ENCODE measurements at places on chromosomes 7 and 10.

DNA sequence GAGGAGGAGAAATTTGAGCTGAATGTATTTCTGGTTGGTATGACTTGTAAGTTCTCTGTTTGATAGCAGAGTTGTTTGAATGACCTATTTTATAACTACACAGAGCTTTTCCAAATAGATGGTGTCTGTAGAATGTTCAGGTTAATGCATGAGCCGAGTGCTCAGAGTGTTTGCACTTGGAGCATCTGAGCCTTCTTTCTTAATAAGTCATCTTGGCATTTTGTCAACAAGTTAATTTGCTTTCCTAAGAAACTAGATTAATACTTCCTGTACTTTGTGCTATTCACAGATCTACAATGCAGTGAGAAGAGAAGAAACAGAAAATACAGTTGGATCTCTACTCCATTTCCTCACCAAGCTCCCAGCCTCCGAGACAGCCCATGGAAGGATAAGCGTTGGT is 138.2 kb downstream of the PLCE1 start:
- no peak for DNase-seq

DNA sequence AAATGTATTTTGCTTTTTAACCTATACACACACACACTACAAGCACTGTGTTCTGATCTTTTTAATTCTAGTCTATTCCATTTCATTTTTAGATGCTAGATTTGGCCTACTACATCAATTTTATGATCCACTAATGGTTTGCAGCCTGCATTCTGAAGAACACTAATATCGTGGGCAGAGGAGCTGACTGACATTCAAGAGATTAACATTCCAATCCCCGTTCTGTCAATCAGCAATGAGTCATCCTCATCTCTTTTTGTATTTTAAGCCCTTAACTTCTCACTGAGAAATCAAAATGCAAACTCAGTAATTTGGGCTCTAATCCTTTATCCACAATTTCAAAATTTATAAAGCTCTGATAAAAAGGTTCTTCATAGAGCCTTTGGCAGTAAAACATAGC is 47.1 kb upstream of the GAD2 start:
- no peak for DNase-seq

DNA sequence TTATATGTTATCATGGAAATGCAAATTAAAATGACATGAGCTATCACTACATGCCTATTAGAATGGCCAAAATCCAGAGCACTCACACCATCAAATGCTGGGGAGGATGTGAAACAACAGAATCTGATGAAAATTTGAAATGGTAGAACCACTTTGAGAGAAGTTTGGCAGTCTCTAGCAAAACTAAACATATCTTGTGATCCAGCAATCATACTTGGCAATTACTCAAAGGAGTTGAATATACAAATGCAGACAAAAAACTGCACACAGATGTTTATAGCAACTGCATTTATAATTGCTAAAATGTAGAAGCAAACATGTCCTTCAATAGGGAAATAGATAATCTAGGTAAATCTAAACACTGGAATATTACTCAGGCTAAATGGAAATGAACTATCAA is 1164.9 kb downstream of the DNAJB9 start:
- no peak for DNase-seq

DNA sequence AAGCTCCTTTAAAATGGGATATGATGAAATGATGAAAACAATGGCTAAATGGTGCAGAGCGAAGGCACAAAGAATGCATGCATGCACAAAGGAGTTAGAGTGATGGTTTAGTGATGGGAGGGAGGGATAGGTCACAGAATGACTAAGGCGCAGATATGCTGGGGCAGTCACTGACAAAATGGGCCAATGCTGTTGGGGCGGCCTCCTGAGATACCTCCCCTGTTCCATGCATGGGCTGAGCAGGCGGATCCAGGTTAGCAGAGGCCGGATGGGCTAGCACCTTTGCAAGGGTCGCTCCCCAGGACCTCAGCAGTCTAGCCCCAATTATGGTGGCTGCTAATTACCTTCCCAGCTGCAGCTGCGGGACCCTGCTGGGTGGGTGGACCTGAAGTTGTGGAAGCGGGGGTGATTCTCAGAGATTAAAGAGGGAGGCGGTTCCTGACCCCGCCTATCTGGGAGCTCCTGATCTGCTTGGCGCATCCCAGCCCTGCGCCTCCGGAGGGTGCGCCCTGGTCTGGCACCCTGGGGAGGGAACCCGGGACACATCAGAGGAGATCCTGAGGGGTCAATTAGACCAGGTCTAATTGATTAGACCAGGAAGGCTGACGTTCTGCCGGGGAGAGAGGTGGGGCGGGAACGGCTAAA is 175.0 kb downstream of the CYP26A1 start:
- DNase-seq, result no peak

GRCh38 chr7:75572396-75572795 is 80.3 kb downstream of the SPDYE5 start:
- no peak for DNase-seq

DNA sequence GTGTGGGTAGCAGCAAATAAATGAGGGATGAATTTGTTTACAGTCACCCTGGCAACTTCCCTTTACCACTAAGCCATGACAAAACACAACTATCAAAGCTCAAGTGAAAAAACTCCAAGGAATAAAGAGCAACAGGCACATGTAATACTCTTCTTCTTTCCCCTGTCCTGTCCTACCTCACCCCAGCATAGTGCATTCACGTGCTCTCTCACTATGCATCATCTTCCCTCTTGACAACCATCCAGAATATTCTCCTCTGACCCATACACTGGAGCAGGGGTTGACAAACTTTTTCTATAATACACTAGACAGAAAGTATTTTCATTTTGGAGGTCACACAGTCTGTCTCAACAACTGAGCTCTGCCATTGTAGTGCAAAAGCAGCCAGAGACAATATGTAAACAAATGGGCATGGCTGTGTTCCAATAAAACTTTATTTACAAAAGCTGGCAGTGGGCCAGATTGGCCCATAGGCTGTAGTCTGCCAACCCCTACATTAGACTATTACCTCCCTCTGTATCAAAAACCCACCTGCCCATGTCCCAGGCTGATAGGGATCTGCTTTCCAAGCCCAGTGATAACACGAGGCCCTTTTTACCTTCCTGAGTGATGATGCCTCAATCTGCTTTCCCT is 354.5 kb downstream of the FGFR2 start:
- no peak for DNase-seq

- DNase-seq, result no peak
These were observed 629.1 kb downstream of the PARD3 start for GRCh38 chr10:34185998-34186397.

All from RCC 7860 (cell line).